ENCODE measurements at places on chromosomes 2 and 18.

DNA sequence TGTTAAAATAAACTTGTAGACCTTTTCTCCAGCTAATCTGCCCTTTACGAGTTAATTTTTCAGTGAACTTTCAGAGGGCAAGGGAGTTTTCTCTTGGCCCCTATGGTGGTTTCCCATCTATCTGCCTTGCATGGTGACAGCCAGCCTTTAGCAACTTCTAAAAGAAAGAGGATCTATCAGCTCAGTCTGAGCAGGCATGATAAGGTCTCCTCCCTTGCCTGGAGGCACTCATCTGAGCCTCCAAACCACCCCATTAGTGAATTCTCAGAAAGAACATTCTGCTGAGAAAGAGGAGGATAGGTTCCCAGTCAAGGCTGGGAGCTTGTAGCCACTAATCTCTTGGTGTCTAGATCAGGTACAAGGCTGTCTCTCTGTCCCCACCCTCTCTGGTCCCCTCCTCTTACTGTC is 10.7 kb upstream of the GYPC start:
- DNase-seq: no peak

GRCh38 chr2:240586919-240587800 is 626 bp downstream of the CAPN10 start:
- DNase-seq: no peak

GRCh38 chr2:240433973-240434727 is 1.3 kb upstream of the GPC1 start:
- peak; percentile 96 for DNase-seq

- DNase-seq: no peak
These were observed 49.8 kb downstream of the PLB1 start for GRCh38 chr2:28545590-28546200.

DNA sequence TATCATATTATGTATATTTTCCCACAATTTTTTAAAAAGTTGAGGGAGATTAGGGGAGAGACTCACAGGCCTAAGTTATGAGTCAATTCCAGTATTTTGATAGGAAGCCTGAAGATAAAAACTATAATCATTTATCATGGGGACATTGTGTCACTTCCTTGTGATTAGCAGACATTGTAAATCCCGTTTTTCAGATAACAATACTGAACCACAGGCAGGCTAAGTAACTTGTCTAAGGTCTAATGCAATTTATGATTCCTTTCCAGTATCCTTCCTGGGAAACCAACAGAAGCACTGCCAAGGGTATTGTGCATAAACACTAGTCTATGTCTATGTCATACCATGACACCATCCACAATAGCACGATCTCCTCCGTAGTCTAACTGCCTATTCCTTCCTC is 235.2 kb upstream of the PIK3C3 start:
- no peak for DNase-seq

DNA sequence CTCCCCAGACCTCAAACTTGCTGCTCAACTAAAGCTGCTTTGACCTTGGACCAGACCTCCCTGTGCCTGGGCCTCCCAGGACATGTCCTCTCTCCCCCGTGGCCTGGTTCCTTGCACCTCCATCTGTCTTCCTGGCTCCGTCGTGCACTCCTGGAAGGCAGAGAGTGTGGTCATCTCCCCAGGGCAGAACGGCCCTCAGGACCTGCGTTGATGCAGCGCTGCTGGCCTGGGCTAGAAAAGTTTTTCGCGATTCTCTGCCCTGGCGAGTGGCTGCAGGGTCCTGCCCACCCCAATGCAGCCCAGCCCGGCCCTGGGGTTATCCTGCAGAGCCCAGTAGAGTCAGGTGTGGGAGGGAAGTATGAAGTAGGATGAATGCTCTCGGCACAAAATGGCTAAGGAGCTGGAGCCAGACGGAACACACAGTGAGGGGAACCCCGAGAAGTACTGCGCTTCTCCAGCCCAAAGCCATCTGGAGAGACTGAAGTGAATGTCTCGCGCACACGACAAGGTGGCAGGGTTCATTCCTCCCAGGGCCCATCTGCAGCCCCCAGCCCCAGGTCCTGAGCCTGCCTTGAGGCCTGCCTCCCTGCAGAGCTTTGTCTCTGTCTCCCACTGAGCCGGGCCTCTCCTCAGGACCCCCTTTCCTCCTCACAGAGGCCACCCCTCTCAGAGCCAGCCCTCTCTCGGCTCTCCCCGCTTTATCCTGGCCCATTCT is 41.7 kb downstream of the ATOH8 start:
- no peak for DNase-seq

DNA sequence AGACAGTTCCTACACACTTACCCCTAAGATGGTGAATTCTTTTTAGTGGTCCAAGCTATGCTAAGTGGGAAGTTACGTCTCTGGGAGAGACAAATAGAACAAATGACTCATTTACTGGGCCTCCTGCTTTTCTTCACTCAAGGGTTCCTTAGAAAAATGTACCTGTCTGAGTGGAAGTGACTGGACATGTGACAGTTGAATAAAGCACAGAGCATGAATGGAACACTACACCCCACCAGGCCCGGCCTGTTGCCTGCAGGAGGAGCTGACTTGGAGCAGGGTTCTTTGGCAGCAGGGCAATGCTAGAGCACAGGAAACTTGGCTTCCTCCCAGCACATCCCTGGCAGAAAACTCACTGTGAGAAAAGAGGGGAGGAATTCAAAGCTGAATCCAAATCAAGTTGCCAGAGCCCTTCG is 451.0 kb upstream of the SETBP1 start:
- peak; percentile 54 for DNase-seq

GRCh38 chr2:64504774-64505720 is 19.1 kb upstream of the AFTPH start:
- DNase-seq: no peak

GRCh38 chr18:10851824-10852319 is 297.5 kb downstream of the PIEZO2 start:
- peak; percentile 31 for DNase-seq

DNA sequence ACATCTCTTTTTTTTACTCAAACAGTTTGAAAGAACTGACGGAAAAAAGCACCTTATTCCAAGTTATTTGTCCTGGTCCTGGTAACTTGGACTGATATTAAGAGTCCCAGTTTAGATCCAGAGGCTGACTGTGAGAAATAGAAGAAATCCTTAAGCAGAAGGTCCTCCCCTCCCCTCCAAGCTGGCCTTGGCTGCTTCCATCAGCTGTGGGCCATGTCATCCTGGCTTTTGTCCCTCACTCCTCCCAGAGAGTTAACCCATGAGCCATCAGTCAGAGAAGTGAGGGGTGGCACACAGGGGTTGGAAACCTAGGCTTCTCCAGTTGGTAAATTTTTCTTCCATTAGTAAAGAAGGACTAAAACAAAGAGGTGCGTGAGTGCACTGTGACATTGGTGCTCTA is 9.7 kb upstream of the NAPG start:
- DNase-seq: no peak

- DNase-seq: no peak
These were observed 12.6 kb upstream of the TMX3 start for GRCh38 chr18:68727506-68727905.

- DNase-seq: no peak
These were observed 103.0 kb upstream of the STK17B start for GRCh38 chr2:196274387-196274809.

GRCh38 chr2:195995499-195995898 is 73.1 kb downstream of the DNAH7 start:
- no peak for DNase-seq

GRCh38 chr2:160367887-160368286 is 125.7 kb downstream of the RBMS1 start:
- peak; percentile 80 for DNase-seq

DNA sequence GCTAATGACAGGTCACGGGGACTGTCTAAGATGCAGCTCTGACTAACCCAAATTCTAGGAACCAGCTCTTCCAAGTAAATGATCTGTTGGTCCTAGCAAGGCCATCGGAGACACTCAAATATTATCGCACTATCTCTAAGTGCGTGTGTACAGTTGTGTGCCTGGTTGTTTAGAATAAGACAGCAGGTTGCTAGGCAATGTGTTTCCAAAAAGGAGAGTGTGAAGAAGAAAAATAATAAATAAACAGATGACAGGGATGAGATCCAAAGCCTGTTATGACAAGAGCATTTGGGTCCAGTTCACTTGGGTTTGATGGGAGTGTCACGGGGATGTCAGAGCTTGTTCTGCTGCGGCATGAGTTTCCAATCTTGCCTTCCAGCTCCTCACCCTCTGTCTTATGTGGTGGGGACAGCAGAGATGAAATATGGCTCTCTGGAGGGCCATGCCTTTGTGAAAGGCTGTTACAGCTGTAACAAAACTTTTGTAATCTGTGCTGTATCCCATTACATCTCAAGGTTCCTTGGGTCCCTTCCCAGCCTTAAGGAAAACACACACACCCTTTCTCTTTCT is 127.5 kb upstream of the TNP1 start:
- peak; percentile 44 for DNase-seq

DNA sequence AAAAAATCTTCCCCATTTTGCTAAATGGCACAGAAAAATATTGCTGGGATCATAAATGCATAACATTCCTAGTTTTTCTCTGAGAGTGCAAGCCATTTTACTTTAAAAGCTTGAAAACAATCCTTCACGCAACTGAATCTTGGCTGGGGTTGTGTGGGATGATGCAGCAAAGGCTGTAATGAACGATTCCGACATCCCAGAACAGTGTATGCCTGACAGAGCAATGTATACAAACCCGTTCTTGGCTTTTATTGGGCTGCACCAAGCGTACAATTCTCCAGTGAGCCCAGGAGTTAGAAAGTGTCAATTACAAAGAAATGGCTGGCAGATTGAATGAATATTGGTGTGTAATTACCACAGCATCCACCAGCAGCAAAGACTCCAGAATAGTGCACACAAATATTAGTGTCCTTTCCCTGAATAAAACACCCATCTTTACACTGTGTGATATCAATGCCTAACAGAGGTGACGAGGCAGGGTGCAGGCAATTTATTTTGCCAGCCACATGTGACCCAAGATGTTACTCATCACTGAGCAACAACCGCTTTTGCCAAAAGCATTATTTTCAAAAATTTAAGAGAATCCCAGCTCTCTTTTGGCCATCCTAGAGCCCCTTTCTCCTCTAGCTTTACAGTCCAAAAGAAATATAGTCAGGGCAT is 578.6 kb upstream of the CHAC2 start:
- DNase-seq: no peak

DNA sequence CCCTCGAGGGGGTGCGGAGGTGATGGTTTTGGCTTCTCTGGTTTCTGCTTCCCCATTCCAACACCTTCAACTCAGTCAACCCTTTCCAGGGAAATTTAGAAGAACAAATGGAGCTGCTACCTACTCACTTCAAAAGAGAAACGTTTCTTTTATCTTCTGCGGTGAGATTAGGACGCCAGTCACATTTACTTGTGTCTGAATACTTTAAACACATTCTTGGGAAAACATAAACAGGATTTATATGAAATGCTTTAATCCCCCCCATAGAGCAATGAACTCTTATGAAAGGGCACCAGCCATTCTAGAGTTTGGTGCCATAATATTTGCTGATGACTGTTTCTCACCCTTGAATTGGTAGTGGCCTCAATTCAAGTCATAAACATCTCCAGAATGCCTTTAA is 253.2 kb upstream of the APCDD1 start:
- no peak for DNase-seq

GRCh38 chr18:55779691-55780585 is 191.9 kb upstream of the TCF4 start:
- DNase-seq: no peak

All from stromal cell of bone marrow (primary cell).